ENCODE measurements at places on chromosomes 11 and 22.

DNA sequence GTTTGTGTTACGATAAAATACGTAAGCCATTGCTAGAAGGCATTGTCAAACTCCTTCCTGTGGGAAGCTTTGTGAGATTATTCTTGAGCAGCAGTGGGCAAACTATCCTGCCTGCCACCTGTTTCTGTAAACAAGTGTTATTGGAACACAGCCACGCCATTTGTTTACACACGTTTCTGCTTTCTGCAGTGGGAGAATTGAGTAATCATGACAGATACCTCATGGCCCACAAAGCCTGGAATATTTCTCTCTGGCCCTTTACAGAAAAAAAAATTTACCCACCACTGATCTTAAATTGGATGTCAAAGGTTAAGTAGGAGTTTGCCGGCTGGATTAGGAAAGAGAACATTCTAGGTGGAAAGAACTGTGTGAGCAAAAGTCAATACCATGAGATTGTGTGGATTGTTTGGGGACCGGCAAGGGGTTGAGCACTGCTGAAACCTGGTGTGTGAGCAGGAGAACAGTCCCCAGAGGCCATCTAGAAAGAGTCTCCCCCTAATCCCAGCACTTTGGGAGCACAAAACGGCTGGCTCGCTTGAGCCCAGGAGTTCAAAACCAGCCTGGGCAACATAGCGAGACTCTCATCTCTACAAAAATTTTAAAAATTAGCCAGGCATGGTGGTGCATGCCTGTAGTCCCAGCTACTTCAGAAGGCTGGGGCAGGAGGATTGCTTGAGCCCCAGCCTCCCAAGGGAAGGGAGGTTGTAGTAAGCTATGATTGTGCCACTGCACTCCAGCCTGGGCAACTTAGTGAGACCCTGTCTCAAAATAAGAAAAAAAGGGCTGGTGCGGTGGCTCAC lies 6.0 kb upstream of the PLA2G6 start:
- no peak for DNase-seq

GRCh38 chr11:78646564-78647185 lies 72.0 kb upstream of the NARS2 start:
- peak; percentile 40 for DNase-seq

DNA sequence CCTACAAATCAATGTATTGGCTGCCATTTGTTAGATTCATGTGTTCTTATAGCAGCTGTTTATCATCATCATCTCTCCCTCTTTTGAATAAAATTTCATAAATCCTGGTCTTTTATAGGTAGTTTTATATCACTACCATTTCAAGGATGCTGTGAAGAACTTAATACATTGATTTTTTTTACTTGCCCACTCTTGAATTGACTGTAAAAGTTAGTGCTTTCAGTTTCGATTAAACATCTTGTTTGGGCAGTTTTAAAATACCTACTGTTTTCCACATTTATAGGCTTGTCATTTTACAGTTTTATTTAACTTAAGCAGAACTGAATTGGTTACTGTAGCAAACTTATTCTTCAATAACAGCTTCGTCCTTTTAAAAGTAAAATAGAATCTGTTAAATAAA lies 59.5 kb downstream of the TTC17 start:
- no peak for DNase-seq

GRCh38 chr11:86625544-86625943 lies 46.9 kb downstream of the ME3 start:
- no peak for DNase-seq

- peak; percentile 39 for DNase-seq
Measured at GRCh38 chr11:43942662-43943371, 380 bp downstream of the C11orf96 start.

GRCh38 chr11:130380778-130381177 lies 47.6 kb downstream of the ADAMTS8 start:
- DNase-seq = no peak

DNA sequence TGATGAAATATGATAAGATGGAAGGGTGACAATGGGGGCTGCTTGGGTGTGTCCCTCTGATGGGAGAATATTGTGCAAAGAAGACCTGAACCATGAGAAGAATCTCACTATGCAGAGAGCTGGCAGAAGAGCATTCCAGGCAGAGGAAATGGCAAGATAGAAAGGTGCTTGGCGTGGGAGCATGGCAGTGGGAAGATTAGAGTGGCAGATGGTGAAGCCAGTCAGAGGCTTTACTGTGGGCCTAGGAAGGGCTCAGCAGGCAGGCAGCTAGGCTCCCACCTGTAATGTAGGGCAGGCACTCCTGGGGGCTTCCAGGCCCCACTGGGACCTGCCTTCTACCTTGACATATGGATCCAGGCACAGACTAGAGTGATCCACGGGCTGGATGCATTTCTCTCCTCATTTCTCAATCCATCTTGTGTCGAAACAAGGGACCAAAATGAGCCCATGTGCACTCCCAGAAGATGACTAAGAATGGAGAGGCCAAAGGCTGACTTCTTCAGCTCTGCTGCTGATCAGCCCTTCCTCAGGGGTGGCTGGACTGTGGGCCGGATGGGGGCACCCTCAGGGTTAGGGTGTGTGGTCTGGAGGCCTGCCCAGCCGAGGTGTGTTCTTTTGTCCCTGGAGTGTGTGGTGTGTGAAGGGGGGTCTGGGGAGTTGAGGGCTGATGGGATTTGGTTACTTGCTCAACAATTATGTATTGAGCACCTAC lies 88.3 kb downstream of the TSPAN18 start:
- peak; percentile 25 for DNase-seq

- no peak for DNase-seq
Measured at GRCh38 chr11:129320494-129320893, 55.2 kb upstream of the BARX2 start.

DNA sequence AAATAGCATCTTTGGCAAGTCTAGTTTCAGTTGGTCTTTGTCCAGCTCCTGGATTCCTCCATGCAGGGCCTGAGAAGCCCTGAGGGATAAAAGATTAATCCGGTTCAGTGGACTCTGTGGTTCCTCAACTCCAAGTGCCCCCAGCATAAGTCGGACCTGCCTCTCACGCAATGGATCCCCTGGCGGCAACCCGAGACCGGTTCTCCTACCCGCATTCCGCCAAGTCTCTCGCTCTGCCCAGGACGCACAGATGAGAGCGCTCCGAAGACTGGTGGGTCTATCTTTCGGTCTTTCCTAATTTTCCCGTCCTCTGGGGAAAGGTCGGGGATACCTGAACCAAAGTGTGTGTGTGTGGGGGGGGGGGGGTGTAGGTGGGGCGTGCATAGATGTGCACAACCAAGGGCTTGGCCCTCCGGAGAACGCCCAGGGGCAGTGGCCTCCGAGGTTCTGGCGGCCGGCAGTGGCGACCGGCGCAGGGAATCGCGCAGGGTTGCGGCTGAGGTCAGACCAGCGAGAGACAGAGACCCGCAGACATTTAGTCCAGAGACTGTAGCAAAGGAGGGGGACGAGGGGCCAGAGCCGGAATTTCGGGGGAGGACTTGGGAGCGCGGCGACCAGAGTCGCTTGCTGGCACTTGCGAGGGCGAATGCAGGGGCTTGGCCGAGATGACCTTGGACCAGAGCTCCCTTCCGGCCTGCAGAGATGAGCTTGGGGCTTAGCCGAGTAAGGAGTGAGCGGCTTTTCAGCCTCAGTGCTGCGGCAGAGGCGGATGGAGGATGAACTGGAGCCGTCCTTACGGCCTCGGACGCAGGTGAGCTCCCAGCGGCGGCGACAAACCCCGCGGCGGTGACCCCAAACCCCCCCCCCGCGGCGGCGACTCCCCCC lies 712 bp upstream of the SLC2A11 start:
- DNase-seq = peak; percentile 76

DNA sequence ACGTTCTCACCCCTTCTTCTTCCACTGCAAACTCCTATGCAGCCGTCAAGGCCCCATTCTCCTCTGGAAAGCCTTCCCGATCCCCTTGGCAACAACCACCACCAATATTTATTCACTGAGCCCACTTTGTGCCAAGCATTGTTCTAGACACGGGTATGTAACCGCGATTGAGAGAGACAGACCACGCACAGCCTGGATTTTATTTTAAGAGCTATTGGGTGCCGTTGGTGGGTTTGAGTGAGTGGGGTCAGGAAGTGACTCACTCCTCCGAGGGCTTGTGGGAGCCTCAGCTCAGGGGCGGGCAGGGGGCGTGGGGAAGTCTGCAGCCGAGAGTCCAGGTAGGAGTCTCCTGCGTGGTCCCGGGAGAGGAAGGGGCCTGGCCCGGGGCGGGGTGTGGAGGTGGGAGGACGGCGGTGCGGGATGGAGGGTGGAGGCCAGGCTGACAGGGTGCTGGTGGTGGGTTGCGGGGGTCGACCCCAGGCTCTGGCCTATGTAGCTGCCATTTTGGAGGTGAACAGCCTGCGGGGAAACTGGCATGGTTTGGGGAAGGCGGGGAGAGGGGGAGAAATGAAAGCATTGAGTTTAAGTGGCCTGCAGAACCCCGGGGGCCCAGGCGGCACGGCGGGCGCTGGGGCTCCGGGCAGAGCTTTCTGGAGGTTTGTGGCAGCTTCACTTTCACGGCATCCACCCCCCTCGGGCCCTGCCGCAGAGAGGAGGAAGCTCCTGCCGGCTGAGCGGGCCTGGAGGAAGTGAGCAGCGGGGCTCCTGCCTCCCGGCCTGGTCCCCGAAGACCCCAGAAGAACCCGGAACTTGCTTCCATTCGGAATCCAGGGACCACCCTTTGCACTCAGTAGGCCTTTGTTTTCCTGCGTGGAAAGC lies 547 bp downstream of the PARVG start:
- DNase-seq = no peak

GRCh38 chr22:20807315-20807752 lies 33.4 kb downstream of the SERPIND1 start:
- peak; percentile 98 for DNase-seq

DNA sequence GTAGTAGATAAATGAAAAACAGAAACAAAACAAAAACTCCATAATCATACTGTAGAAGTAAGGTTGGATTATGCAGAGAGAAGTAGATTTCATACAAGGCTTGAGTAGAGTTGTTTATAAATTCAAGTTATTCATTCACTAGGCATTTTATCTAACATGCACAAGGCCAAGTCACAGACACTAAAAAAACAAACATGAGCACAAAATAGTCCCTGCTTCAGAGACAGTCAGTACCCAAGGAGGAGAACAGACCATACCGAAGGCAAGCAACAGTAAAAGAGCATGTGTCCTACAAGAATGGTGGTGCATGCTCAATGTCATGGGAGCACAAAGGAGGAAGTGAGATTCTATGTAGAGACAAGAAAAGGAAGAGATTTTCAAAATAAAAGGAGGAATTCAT lies 796.5 kb upstream of the LRRC4C start:
- DNase-seq = peak; percentile 75

DNA sequence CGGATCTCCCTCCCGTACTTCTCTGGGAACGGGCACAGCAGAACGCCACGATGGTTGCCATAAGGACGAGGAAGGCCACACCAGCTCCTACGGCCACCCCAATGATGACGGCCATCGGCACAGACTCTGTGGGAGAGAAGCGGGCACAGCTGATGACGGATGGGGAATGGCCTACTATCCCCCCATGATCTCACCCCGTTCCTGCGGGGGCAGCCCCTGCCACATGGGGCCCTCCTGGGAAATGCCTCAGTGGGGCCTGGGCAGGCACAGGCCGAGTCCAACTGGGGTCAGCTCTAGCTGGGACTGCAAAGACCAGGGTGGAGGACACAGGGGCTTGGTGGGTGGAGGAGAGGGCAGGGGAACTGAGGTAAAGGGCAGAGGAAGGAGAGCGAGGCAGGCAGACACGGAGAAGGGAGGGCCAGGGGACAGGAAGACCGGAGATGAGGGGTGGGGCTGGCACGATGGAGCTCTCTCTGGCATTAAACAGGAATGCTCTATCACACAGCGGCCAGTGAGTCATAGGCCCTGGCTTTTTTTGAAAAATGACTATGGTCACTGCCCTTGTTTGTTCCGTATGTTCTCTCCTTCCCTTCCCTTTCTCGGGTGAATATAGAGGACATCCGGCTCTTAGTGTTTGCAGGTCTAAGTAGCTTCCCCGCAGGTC lies 76.0 kb downstream of the ST3GAL4 start:
- DNase-seq = peak; percentile 95

DNA sequence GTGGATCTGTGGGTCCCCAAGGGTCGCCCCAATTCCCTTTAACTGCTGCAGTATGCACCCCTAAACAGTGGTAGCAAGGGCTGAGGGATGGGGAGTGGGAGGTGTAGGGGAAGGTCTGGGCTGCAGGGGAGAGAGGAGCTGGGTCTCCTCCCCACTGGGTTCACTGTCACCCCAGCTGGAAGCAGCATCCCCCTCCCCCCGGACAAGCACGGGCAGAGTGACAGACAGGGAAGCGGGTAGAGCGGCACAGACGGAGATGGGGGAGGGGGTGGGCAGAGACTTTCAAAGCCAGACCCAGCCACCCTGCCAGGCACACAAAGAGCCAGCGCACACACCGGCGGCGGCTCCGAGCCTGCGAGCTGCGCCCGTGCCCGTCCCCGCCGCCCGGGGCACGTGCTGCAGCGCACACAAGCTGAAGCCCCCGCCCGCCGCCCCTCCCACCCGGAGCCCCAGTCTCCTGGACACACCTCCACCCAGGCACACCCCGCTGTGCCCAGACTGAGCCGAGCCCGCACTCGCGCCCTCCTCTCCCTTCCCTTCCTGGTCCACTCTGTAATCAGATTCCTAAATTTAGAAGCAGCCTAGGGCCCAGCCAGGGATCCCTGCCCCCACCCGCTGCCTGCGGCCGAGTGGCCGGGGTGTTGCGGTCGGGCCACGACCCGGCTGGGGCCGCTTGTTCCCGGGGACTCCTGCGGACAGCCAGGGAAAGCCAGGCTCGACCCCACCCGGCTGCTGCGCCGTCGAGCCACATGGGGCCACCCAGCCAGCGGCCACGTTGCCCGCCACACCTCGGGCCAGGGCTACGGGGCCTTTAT lies 935 bp upstream of the RCOR2 start:
- peak; percentile 54 for DNase-seq

DNA sequence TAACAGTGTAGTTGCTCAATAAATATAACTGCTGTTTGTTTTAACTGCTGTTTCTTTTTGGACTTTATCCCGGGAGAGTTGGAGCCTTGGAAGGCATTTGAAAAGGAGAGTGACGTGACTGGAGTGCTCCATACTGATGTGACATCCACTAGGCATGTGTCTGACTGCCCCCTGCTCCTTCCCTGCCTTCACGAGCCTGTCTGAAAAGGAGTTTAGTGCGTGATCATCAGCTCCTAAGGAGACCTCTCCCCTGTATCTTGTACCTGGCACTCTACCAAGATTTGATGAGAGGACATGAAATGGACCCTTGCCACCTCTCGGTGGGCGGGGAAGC lies 22.9 kb downstream of the ZBTB16 start:
- DNase-seq = peak; percentile 4

- DNase-seq = peak; percentile 5
Measured at GRCh38 chr22:44816141-44816540, 63.8 kb downstream of the ARHGAP8 start.

GRCh38 chr11:79198898-79199250 lies 242.0 kb downstream of the TENM4 start:
- peak; percentile 21 for DNase-seq

DNA sequence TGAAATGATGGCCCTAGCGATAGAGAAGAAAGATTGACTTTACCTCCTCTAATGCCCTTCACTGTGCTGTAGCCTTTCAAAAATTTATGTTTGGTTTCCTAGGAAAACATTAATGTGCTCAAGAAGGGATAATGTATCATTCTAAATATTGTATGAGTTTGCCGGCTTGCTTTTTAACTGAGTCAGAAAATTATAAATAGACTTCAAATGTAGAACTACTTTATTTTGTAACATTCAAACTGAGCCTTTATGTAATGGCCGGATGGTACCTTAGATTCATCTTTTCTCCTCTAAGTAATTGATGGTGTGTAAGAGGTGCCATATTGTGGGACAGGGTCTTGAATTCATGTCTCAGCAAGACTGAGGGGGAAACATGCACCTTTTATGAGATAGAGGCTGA lies 57.7 kb downstream of the BID start:
- DNase-seq = no peak

- peak; percentile 24 for DNase-seq
Measured at GRCh38 chr22:37897807-37898206, 8.3 kb upstream of the MICALL1 start.

GRCh38 chr11:64863391-64864060 lies 14.9 kb downstream of the EHD1 start:
- DNase-seq = peak; percentile 41

Data from EH (cell line).